ENCODE measurements at places on chromosomes 7 and 10. TPM values are rescaled to one million over a fixed set of nuclear protein-coding genes. Genes with fewer than 3 reads are reported as not detected.

CLIP2 gene
- total RNA-seq: 34.1 TPM

DNA sequence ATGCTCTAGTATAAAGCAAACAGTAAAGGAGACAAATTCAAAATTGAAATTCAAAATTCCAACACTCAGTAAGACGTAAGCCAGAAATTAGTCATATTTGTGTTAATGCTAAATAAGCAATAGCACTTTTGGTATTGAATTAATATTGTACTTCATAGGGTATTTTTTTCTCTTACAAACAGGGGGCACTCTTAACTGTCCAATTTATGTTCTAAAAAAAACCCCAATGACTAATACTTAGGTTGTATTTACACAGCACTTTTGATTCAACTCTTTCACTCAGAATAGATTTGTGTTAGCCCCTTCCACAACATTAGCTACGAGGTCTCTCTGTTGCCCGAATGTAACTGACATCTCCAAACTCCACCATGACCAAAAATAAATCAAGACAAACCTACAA is 284.9 kb upstream of the COBL start:
- DNase-seq: no peak

CHST15 gene
- 35.9 TPM for total RNA-seq

- no peak for DNase-seq
Measured at GRCh38 chr7:113460067-113460466, 341.7 kb upstream of the SMIM30 start.

DNA sequence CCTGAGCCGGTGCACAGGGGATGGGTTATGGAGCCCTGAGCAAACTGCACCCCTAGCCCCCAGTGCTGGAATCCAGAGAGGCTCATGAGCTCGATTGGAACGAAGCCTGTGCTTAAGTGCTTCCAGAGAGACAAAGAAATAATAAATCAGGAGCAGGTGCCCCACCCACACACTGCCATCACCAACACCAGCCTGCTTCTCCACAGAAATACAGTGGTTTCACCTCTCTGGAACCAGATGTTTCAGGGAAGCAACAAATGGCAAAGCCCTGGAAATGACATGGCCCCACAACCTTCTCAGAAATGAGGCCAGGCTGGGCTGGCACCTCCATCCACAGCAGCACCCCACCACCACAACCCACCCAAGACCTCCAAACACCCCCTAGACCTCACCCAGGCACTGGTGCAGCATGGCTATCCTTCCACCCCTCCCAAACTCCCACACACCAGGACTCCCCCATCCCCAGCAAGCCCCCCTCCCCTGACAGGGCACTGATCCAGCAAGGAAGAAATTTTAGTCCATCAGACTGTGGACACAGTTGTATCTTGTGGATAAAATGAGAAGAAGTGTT is 4.1 kb upstream of the SLC18A3 start:
- DNase-seq: peak; percentile 6

GRCh38 chr10:31288962-31289361 is 30.1 kb upstream of the ZEB1 start:
- DNase-seq: no peak

DNA sequence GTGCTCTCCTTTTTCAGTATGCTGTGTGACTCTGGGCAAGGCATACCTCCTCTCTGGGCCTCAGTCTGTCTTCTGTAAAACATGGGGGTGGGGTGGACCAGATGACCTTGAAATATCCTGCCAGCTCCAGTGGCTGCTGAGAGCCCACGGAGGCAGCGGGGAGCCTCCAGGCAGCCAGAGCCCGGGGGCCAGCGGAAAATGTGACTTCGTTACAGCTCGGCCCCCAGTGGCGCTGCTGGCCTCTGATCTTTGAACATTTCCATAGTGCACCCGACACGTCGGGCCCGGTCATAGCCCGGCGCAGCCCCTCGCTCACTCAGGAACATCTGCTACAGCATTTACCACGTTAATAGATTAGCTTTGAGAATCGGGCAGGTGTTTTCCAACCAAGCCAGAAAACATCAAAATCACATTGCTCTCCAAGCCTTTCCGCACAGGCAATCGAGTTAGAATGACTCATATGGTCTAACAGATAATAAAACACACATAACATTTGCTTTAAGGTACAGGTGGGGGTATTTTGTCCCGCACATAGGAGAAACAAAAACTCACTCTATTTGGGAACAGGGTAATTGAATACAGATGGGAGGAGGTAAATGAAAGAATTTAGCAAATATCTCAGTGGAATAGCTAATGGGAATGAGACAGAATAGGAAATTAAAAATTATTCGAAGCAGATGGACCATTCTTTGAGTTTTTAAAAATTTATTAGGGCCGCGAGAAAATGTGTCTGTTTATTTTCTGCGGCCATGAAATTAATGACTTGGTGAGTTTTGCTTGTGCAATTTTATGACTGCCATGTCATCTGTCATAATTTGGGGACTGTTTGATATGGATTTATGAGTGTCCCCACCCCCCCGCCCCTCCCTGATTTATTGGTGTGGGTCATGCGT is 26.3 kb upstream of the COMTD1 start:
- DNase-seq: no peak

- peak; percentile 47 for DNase-seq
Measured at GRCh38 chr7:22549667-22550513, 49.9 kb upstream of the STEAP1B start.

DNA sequence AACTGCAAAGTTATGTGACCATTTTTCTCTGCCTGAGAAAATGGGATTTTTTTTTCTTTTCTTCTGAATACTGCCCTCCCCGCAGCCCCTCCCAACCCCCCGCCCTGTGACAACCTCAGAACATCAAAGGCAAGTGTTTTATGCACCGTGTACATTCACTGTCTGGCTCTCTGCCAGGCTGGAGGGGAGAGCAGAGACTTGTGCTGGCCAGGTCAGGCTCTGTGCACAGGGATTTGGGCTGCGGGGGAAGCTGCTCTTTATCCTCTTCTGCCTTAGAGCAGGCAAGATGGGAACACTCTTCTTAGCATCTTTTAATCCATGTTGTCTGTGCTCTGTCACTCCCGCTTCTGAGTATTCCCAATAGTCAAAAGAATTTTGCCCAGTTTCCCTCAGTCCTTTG is 195.1 kb downstream of the CCSER2 start:
- no peak for DNase-seq

GRCh38 chr7:101559586-101559985 is 69.5 kb downstream of the MYL10 start:
- no peak for DNase-seq

DNA sequence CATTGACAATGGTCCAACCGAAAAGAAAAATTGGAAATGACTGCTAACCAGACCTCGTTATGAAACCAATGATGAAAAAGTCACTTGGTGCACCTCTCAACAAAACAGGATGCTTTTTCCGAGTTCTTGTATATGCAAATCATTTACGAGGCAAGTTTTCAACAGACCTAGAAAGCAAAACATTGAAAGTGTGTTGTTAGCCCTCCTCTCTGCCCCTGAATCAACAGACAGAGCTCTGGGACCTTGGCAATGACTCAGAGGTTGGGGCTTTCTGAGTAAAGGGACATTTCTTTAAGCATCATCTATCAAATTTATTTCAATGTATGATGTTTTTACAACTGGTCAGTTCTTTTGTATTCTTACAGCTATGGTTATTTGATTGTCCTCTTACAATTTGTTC is 16.3 kb upstream of the DKK1 start:
- DNase-seq: no peak

Data from mesothelial cell of epicardium (in vitro differentiated cells).